ENCODE measurements at places on chromosomes 2 and 18.
A peak's percentile ranks its signal among the peaks of the same experiment; 100 is the strongest.

GRCh38 chr18:64678048-64678447 lies 529.2 kb upstream of the LINC00305 start:
- H3K27ac ChIP-seq, result no peak overlapping the region
- no peaks in the 10 kb centered on the region for H3K36me3 ChIP-seq
- DNase-seq, result no peak
- H3K4me3 ChIP-seq, result no peak overlapping the region

GRCh38 chr2:161979490-161979889 lies 94.5 kb downstream of the DPP4 start:
- H3K4me1 ChIP-seq, result peaks cover 14% of the 10 kb centered on the region
- DNase-seq, result no peak
- no peak overlapping the region for H3K4me3 ChIP-seq
- no peaks in the 10 kb centered on the region for H3K36me3 ChIP-seq
- no peaks in the 10 kb centered on the region for H3K27me3 ChIP-seq

- DNase-seq, result peak; percentile 78
- peaks cover 68% of the 10 kb centered on the region for H3K4me1 ChIP-seq
- peak overlapping the region; percentile 28 for H3K4me3 ChIP-seq
- H3K27ac ChIP-seq, result peak overlapping the region; percentile 81
- H3K27me3 ChIP-seq, result no peaks in the 10 kb centered on the region
These were observed 683 bp upstream of the TBC1D8 start for GRCh38 chr2:101151859-101152271.

DNA sequence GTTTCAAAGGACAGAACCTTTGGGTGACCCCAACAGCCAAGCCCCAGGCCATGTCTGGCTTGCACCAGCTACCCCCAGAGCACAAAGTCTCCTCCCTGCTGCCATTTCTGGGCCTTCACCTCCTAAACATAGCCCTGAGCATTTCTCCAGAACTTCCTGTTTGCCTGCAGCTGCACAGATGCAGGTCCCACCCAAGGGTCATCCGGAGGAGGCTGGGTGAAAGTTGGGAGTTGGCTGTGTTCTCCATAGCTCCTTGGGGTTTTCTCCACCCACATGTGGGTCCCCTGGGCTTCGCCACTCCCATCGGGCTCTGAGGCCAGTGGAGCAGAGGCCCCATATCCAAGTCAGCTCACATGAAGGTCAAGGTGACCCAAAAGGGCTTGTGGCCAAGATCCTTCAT lies 4.3 kb downstream of the TNP1 start:
- no peak overlapping the region for H3K4me3 ChIP-seq
- no peak overlapping the region for H3K27ac ChIP-seq
- H3K4me1 ChIP-seq, result peaks cover 6% of the 10 kb centered on the region

GRCh38 chr2:150549381-150549780 lies 61.9 kb upstream of the RND3 start:
- no peaks in the 10 kb centered on the region for H3K4me1 ChIP-seq
- H3K4me3 ChIP-seq, result no peak overlapping the region
- H3K27me3 ChIP-seq, result no peaks in the 10 kb centered on the region
- no peak for DNase-seq
- H3K36me3 ChIP-seq, result no peaks in the 10 kb centered on the region
- H3K27ac ChIP-seq, result no peak overlapping the region

- peaks cover 17% of the 10 kb centered on the region for H3K4me1 ChIP-seq
- peak overlapping the region; percentile 39 for H3K4me3 ChIP-seq
- peaks cover 74% of the 10 kb centered on the region for H3K27me3 ChIP-seq
- no peak overlapping the region for H3K27ac ChIP-seq
- peak; percentile 79 for DNase-seq
These were observed 7.0 kb downstream of the SPEG start for GRCh38 chr2:219441451-219442255.

DNA sequence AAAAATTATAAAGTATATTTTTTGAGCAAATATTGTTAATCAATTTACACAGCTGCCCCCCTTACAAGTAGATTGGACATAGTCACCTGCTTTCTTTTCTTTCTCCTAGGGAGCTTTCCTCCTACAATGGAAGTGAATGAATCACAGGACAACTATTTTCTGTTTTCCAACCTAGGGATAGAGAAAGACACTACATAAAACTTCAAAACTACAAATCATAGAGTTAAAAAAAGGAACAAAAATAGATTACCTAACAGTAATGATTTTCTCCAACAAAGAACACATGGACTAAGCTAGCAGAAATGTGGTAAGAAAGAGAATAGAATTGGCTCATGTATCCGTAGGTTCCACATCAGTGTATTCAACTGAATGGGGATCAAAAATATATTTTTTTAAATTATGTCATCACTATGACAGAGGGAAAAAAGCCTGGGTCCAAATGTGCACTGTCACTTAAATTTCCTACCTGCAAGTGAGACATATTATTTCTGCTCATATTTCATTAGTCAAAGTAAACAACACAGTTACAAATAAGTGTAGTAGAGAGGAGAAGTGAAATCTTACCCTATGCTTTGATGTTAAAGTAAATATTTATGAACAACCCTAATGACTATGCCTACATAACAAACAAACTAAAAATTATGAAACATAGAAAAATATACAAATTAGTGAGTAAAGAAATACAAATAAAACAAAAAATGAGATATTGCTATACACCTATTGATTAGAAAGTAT lies 756.7 kb downstream of the SOCS6 start:
- DNase-seq, result no peak
- H3K36me3 ChIP-seq, result no peaks in the 10 kb centered on the region
- no peak overlapping the region for H3K4me3 ChIP-seq
- no peaks in the 10 kb centered on the region for H3K27me3 ChIP-seq
- no peaks in the 10 kb centered on the region for H3K4me1 ChIP-seq

- no peaks in the 10 kb centered on the region for H3K4me1 ChIP-seq
- no peak overlapping the region for H3K4me3 ChIP-seq
- H3K27ac ChIP-seq, result no peak overlapping the region
- H3K27me3 ChIP-seq, result no peaks in the 10 kb centered on the region
- no peaks in the 10 kb centered on the region for H3K36me3 ChIP-seq
These were observed 88.2 kb upstream of the MCFD2 start for GRCh38 chr2:47003641-47004427.

- no peak for DNase-seq
- H3K36me3 ChIP-seq, result no peaks in the 10 kb centered on the region
- peaks cover 31% of the 10 kb centered on the region for H3K4me1 ChIP-seq
- H3K27ac ChIP-seq, result no peak overlapping the region
These were observed 1.9 kb upstream of the SOX11 start for GRCh38 chr2:5690286-5690685.

DNA sequence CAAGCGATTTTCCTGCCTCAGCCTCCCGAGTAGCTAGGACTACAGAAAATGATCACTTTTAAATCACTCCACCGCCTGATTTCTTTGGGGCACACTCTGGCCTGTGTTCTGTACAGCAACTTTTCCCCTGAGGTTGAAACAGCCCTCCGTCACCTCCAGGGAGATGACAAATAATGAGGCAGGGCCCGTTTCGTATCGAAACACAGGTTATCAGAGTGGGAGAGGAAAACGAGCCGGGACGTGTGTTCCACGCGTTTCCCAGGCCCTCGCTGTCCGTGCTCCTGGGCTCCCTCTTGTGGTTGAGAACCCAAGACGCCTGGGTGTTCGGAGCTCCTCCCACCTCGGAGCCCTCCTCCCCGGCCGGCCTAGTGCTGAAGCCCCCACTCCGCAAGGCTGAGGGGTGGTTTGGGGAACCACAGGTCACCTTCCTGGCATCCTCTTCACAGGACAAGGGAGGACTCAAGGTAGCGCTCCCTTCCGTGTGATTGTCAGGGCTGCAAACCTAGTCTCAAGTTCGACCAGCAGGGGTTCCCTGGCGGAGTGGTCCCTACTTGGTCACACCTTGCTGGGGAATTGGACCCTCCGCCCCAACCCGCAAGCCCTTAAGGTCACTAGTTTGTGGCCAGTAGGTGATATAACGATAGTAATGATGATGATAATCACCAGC lies 12.8 kb downstream of the ATP6V1B1 start:
- no peak overlapping the region for H3K27ac ChIP-seq
- peak; percentile 90 for DNase-seq
- H3K36me3 ChIP-seq, result no peaks in the 10 kb centered on the region
- H3K27me3 ChIP-seq, result no peaks in the 10 kb centered on the region
- H3K4me3 ChIP-seq, result peak overlapping the region; percentile 9

GRCh38 chr2:127579231-127579630 lies 43.7 kb downstream of the MYO7B start:
- H3K36me3 ChIP-seq, result no peaks in the 10 kb centered on the region
- no peak overlapping the region for H3K4me3 ChIP-seq
- peak; percentile 56 for DNase-seq
- H3K27ac ChIP-seq, result no peak overlapping the region

DNA sequence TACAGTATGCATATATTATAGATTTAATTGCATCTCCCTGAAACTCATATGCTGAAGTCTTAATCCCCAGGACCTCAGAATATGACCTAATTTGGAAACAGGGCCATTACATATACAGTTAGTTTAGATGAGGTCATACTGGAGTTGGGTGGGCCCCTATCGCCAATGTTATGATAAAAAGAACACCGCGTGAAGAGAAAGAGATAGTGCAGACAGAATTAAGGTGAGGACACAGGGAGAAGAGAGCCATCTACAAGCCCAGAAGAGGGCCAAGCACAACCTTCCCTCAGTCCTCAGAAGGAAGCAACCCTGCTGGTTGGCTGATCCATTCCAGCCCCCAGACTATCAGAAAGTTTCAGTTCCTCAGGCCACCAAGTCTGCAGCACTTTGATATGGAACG lies 311.9 kb upstream of the RAB6C start:
- no peak for DNase-seq
- H3K27me3 ChIP-seq, result no peaks in the 10 kb centered on the region
- H3K4me3 ChIP-seq, result no peak overlapping the region
- no peaks in the 10 kb centered on the region for H3K36me3 ChIP-seq

DNA sequence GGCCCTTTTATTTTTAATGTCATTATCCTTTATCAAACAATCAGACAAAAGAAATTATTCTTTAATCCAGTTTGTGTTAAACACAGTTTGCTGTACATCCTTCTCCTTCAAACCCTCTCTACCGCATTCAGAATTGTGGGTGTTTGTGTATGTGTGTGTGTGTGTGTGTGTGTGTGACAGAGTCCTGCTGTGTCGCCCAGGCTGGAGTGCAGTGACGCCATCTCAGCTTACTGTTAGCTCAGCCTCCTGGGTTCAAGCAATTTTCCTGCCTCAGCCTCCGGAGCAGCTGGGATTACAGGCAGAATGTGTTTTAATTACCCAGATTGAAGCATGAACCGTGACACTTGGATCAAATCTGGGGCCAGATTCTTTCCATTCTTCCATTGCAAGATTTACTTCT lies 723.7 kb downstream of the DCDC2C start:
- no peaks in the 10 kb centered on the region for H3K27me3 ChIP-seq
- no peaks in the 10 kb centered on the region for H3K36me3 ChIP-seq
- no peaks in the 10 kb centered on the region for H3K4me1 ChIP-seq
- DNase-seq, result no peak
- no peak overlapping the region for H3K27ac ChIP-seq
- H3K4me3 ChIP-seq, result no peak overlapping the region

DNA sequence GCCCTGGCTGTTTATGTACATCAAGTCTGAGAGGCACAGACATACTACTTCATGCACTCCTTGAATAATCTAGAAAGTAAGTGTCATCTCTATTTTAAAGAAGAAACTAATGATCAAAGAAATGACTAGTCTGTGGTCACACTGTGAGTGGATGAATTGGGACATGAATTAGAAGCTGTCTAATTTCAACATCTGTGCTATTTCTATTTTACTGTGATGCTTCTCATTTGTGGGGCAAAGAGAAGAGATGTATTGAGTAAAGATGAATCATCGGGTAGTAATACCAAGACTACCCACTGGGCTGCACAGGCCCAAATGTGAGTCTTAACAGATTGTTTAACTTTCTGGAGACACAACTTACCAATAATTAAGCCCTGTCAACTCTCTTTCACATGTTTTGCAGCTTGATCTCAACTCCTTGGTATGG lies 42.4 kb upstream of the MTIF2 start:
- no peak overlapping the region for H3K27ac ChIP-seq
- no peaks in the 10 kb centered on the region for H3K27me3 ChIP-seq
- DNase-seq, result no peak

GRCh38 chr2:36618381-36618780 lies 20.4 kb upstream of the FEZ2 start:
- H3K27ac ChIP-seq, result no peak overlapping the region
- H3K4me1 ChIP-seq, result no peaks in the 10 kb centered on the region
- no peaks in the 10 kb centered on the region for H3K27me3 ChIP-seq
- H3K36me3 ChIP-seq, result no peaks in the 10 kb centered on the region

GRCh38 chr2:159070235-159070634 lies 101.8 kb downstream of the TANC1 start:
- DNase-seq, result no peak
- H3K36me3 ChIP-seq, result no peaks in the 10 kb centered on the region
- peaks cover 10% of the 10 kb centered on the region for H3K4me1 ChIP-seq
- no peaks in the 10 kb centered on the region for H3K27me3 ChIP-seq
- no peak overlapping the region for H3K27ac ChIP-seq

DNA sequence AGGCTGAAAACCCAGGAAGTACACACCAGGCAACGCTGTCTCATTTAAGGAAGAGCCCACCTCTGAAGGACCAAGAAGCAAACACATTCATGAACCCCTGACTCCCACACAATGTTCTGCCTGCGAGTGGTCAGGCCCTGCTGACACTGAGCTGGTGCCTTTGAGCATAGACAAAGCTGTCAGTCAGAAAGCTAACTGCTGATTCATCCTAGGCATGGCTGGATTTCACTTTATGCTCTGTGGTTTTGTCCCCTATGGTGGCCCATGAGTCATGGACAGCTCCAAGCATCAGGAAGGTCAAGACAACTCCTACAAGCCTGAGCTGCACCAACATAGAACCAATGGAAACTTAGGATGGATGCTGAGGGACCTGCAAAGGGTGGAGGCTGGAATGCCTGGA lies 78.9 kb downstream of the UXS1 start:
- DNase-seq, result no peak
- peaks cover 95% of the 10 kb centered on the region for H3K36me3 ChIP-seq
- H3K27ac ChIP-seq, result no peak overlapping the region

DNA sequence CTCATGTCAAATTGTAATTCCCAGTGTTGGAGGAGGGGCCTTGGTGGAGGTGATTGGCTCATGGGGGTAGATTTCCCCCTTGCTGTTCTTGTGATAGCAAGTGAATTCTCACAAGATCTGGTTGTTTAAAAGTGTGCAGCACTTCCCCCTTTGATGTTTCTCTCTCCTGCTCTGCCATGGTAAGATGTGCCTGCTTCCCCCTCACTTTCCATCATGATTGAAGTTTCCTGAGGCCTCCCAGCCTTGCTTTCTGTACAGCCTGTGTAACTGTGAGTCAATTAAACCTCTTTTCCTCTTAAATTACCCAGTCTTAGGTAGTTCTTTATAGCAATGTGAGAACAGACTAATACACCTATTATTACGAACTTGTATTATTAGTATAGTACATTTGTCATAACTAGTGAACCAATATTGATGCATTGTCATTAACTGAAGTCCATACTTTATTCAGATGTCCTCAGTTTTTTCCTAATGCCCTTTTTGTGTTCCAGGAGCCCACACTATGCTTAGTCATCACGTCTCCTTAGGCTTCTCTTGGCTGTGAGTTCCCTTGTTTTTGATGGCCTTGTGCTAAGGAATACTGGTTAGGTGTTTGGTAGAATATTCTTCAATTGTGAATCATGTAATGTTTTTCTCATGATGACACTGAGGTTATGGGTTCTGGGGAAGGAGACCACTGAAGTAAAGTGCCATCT lies 4.5 kb upstream of the MAP3K2 start:
- peaks cover 27% of the 10 kb centered on the region for H3K4me1 ChIP-seq
- no peak overlapping the region for H3K4me3 ChIP-seq
- no peak for DNase-seq
- H3K36me3 ChIP-seq, result no peaks in the 10 kb centered on the region
- no peaks in the 10 kb centered on the region for H3K27me3 ChIP-seq

GRCh38 chr2:167331636-167332232 lies 443.5 kb downstream of the XIRP2 start:
- no peaks in the 10 kb centered on the region for H3K27me3 ChIP-seq
- no peak for DNase-seq
- no peaks in the 10 kb centered on the region for H3K36me3 ChIP-seq
- no peak overlapping the region for H3K27ac ChIP-seq
- H3K4me1 ChIP-seq, result no peaks in the 10 kb centered on the region
- no peak overlapping the region for H3K4me3 ChIP-seq

All from spleen (tissue), 13 donors.